Activated T-cell treated with anti-CD3 and anti-CD28 coated beads for 1 hour (primary cell): ENCODE measurements at places on chromosomes 3 and 15.
A peak's percentile ranks its signal among the peaks of the same experiment; 100 is the strongest.

DNA sequence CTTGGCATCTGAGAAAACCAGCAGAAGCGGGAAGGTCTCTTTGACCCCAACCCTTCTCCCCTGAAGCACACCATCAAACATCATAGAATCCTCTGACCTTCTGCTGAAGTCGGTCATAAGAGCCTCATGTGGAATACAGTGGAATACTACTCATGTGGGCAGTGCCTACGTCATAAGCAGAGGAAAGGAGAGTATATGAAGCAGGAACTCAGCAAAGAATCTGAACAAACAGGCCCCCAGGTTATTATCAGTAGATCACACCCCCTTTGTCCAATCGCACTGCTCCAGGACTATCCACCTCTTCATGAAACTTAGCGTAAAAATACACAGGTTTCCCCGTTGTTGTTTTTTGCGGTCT lies 394.1 kb upstream of the PROK2 start:
- DNase-seq = no peak

- DNase-seq = no peak
Observed at GRCh38 chr15:77525400-77525811, 104.7 kb downstream of the HMG20A start.

DNA sequence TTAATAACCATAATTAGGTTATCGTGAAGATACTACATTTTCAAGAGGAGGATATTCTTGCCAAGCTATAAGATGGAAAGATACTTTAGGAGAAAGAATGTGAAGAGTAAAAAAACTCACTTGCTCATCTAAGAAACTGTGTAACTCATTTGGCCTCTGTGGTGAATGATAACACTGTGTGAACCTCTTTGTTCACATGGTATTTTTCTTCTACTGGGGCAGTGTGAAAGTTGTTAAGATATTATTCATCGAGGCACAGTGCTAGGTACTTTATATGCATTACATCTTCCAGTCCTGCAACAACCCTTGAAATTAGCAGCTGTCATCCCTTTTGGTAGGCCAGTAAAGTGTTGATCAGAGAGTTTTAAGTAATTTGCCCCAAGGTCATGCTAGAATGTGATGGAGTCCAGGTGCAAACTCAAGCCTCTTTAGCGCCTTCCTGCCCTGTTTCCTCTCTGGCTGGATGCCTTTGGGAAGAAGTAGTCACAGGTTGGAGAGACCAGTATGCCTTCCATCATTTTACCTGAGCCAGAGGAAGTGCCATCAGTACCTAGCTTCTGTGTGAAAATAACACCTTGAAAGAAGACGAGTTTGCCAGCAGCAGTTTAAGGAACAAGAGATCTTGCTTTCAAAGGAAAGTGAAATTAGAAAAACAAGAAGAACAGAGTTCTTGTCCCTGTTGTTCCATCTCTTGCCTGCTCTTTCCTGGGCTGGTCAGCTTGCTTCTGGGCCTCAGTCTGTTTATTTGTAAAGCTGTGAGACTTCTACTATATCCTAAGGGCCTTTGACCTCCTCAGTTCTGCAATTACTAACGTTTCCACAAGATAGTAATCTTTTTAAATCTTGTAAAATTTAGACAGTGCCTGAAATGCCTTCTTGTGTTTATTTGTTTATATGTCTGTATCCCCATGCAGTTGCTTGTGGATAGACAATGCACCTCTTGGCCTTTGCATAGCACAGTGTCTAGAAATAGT lies 179.3 kb downstream of the FNDC3B start:
- DNase-seq = no peak

- no peak for DNase-seq
Observed at GRCh38 chr15:70522323-70522966, 240.9 kb downstream of the UACA start.

DNA sequence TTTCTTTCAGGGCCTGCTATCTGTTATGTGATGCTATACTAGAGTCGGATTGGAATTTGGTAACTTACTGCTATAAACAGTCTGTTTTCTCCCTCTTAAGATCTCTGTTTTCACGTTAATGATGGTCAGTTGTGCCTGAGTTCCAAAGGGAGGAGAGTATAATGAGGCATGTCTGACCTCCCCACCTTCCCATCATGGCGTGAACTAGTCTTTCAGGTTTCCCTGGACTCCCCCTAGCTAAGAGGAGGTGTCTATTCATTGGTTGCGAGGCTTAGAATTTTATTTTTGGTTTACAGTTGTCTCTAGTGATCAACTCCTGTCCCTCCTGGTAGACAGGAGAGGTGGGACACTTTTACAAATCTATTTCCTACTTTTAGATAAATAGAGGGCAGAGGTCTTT lies 27.8 kb upstream of the PXYLP1 start:
- no peak for DNase-seq

- DNase-seq = no peak
Observed at GRCh38 chr3:12522721-12523120, 22.6 kb downstream of the MKRN2OS start.

- DNase-seq = no peak
Observed at GRCh38 chr3:47423548-47424145, 42.8 kb downstream of the PTPN23 start.

- DNase-seq = no peak
Observed at GRCh38 chr15:63918317-63918672, 84.5 kb upstream of the HERC1 start.

- no peak for DNase-seq
Observed at GRCh38 chr3:30693470-30694120, 87.2 kb downstream of the TGFBR2 start.

DNA sequence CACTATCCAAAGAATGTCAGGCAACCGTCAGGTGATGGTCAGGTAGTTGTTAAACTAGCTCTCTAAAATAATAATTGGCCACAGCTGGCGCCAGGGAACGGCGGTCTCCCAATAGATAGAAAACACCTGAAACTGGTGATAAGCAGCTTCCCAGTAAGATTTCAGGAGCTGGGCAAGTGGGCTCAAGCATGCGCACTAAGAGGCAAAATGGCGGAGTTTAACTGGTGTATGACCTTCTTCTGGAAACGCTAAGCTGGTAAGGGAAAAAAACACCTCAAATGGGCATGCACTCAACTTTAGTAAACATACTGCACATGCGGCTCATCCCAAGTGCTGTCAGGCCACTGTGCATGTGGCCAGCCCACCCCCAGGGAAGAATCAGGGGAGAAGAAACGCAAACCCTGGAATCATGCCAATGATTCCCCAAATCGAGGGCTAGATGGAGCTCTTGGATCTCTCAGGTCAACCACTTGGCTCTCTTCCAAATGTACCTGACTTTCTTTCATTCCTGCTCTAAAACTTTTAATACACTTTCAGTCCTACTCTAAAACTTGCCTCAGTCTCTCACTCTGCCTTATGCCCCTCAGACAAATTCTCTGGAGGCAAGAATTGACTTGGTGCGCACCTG lies 195.0 kb downstream of the ZNF621 start:
- no peak for DNase-seq

DNA sequence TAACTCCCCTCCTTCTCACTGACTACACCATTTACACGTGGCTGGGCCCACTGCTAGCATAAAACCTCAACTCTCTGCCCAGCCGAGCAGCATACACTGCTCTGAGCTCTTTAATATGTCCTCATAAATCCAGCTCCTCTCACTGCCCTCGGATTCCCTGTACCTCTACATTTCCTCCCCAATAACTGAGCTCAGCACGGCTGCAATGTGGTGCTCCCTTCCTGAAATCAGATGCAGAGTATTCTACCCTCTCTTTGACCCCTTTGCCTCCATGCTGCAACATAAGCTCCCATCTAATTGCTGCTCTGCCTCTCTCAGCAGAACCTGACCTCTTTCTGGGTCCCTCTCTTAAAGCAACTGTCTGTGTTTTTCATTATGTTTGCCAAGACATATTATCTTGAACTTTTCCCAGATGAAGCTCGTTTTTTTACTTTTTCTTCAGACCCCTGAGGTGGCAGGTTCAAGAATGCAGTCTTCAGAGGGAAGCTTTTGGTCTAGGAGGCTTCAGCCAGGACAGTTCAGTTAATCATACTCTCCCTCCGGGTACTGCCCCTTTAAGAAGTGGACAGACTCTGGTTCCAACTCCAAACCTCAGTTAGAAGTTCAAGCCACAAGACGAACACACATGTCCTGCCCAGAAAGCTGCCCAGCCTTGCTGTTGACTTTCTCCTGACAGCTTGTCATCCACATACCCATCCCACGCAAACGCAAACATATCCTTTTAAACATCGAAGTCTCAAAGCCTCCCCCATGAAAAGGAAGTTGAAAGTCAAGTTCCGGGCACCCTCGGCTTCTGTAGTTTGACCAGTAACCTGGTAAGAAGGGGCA lies 81.1 kb upstream of the NEO1 start:
- DNase-seq = no peak

GRCh38 chr15:78004919-78005634 lies 72.4 kb downstream of the TBC1D2B start:
- no peak for DNase-seq

GRCh38 chr3:45612138-45612537 lies 17.6 kb downstream of the LIMD1 start:
- no peak for DNase-seq

DNA sequence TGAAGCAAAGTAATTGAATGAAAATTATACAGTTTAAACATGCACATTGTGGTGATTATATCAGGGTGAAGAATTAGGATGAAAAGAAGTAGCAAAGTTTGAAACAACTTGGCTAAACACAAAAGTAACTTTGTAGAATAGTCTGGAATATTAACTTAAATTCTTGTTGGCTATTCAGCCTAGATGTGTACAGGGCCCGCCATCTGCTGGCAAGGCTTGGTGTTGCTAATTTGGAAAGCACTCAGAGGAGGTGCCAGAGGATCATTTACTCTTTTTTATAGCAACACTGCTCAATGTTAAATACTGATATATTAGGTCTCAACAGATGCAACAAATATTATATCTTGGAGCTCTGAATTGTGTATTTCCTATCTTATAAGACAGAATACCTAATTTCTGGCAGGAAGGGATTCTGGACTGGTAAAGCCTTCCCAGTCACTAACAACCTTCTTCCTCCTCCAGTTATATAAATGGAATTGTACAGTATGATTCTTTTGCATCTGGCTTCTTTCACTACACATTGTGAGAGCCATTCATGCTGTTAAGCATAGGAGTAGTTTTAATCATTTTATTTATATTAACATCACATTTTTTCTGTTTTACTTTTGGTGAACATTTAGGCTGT lies 36.1 kb downstream of the TTC23 start:
- peak; percentile 49 for DNase-seq

GRCh38 chr3:81741216-81741615 lies 20.2 kb downstream of the GBE1 start:
- DNase-seq = no peak

DNA sequence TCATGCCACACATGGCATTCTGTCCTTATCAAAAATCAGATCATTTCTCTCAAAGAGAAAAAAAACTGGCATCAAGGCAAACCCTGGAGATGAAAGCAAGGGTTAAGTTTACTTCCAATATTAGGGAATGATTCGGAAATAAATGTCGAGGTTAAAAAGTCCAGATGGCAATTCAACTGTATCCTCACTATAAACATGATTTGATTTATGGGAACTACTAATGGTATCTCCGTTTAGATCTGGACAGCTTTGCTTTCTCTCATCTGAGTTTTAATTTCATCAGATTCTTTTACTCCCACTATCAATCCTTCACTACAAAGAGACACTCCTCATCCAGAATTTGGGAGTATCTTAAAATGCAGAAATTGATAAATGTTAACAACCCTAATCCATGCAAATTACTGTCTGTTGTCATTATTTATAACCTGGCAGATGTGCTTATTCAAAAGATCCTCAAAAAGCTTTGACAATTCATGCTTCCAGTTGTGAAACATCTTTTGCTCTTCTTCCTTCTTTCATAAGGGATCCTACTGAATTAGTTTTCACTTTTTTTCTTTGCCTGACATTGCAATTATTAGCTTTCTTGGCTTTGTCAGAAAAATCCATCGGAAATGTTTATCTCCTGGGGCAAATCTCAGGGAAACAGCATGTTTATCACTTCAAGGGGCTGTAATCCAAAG lies 903.2 kb downstream of the MCTP2 start:
- no peak for DNase-seq

- DNase-seq = no peak
Observed at GRCh38 chr3:142962520-142963233, 797 bp downstream of the PAQR9 start.

DNA sequence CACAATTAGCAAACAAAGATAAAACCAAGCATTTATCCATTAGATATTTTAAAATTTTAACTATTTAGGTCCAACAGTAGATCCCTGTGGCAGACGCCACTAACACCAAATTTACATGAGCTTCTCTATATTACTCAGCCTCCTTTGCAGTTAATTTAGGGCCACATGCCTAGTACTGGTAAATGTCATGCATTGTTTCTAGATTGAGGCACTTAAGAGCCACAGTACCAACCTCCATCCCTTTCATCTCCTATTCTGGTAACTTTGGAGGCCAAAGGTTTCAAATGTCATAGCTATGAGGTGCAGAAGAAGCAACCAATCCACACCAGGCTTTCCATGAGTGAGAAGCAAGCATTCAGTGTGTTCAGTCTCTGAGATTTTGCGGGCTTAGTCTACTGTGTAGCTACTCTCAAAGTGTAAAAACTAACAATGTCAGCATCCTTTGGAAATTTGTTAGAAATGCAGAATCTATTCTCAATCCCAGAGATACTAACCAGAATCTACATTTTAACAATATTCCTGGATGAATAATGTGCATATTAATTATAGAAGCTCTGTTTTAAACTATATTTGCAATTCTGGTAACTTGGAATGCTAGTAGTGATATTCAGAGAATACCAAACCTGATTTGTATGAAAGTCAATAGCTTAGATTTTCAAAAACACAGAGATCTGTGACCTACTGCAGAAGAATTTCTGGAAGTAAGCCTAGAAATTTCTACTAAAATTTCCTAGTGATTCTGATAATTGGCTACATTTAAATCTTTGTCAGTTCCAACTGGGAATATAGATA lies 206.3 kb upstream of the CD96 start:
- no peak for DNase-seq

- no peak for DNase-seq
Observed at GRCh38 chr15:67880651-67881182, 40.9 kb upstream of the RNU6-1 start.

DNA sequence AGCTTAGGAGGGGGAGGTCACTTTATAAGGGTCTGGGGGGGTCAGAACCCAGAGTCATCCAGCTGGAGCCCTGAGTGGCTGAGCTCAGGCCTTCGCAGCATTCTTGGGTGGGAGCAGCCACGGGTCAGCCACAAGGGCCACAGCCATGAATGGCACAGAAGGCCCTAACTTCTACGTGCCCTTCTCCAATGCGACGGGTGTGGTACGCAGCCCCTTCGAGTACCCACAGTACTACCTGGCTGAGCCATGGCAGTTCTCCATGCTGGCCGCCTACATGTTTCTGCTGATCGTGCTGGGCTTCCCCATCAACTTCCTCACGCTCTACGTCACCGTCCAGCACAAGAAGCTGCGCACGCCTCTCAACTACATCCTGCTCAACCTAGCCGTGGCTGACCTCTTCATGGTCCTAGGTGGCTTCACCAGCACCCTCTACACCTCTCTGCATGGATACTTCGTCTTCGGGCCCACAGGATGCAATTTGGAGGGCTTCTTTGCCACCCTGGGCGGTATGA lies at the start of gene RHO:
Gene RHO, plus strand, starts transcription at position 51 of the 512 bp plus-strand sequence. Its CDS starts 95 bp downstream, at position 146.
- DNase-seq = no peak

DNA sequence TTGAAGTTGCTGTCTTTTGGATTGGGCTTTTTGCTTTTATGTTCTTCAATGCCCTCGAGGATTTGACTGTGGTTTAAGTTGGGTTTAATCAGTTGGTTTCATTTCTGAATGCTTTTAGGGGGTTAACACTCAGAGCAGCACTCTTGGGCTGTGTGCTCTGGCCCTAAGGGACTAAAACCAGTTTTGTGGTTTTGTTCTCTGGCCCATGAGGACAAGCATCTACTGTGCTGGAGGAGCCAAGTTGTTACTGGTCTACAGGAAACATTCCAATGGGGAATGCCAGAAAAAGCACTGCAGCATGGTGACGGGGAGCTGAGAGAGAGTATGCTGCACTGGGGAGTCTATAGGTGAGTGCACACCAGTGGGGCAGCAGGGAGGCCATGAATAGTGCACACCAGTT lies 596.9 kb downstream of the ZBBX start:
- DNase-seq = no peak
